ENCODE measurements at places on chromosomes 2 and 18.

- DNase-seq = no peak
Observed at GRCh38 chr2:216713691-216714336, 18.5 kb upstream of the IGFBP5 start.

GRCh38 chr2:102070058-102070642, 72.4 kb upstream of the IL1R1 start:
- DNase-seq = no peak

- DNase-seq = no peak
Observed at GRCh38 chr2:85843543-85843942, 45.2 kb downstream of the ST3GAL5 start.

DNA sequence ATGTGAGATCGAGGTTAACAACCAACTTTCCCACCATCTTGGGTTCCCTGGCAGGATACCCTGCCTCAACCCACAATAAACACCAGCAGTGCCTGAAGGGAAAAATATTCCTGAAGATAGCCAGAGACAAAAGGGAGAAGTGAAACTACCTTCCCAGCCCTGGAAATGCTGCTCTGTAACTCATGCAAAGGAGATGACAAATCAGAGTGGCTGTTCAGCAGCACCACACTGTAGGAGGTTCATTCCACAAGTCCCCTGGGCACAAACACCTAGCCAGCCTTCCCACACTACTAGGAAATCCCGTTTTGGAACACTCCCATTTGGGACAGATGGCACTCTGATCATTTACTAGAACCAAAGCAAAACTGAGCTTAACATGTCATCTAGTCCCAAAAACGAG, 190.7 kb upstream of the RBBP8 start:
- no peak for DNase-seq

DNA sequence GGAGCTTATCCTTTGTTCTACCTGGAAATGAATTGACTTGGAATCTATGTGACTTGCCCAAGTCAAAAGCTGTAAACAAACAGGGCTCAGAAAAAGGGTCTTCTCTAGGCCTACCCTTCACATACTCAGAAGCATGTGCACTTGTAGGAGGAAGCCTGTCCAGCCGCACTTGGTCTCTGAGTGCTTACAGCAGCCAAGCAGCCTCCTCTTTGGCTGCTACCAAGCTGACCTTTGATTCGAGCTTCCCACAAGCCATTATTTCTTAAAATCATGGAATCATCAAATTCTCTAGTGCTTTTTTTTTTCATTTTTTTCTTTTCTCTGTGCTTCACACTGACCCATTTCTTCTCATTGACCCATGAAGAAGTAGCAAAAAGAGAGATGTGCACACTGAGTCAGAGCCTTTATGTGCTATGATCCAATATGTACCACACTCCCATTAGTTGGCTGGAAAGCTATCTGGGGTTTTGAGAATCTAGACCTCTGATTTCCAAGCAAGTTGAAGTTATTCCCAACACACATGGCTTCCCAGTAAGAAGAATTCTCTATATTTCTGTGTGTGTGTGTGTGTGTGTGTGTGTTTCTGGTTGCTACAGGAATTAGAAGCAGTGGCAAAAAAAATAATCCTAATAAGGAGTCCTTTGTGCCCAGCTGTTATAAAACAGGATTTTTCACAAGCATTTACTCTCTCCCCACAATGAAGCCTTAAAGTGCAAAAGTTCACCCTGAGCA, 550.3 kb upstream of the TNP1 start:
- DNase-seq = no peak

- no peak for DNase-seq
Observed at GRCh38 chr2:25453199-25453905, 111.6 kb upstream of the DNMT3A start.

DNA sequence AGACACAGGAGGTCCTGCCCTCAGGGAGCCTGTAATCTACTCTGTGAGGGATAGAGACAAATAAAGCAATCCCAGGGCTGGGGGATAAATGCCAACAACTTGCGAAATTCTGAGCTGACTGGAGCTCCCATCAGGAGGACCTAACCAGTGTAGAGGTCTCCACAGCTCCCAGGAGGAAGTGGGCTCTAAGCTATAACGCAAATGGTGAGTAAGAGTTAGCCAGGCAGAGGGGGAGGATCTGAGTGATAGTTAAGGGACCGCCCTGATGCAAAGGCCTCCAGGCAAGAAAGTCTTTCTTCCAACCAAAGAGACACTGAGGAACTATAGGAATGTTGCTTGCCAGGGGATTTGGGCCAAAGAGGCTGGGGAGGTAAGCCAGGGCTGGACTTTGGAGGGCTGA, 16.0 kb upstream of the ZNF532 start:
- no peak for DNase-seq

GRCh38 chr2:120857931-120858330, 122.3 kb downstream of the GLI2 start:
- DNase-seq = no peak

GRCh38 chr2:37590119-37590571, 81.3 kb downstream of the CDC42EP3 start:
- no peak for DNase-seq

DNA sequence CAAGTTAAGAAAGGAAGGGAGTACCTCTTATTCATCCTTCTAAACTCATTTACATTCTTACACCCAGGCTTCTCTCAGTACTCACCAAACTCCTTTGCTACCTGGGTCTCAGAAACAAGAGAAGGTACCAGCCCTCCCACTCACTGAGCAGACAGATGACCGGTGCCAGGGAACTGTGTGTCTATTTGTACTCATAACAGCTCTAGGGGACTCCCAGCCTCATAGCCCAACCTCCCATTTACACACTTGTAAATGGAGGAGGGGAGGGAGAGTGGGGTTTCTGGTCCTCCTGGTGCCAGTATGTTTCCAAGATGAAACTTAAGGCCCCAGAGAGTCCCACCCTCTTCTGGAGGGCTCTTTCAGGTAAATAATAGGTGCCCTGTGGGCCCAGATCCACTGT, 42.8 kb upstream of the SIGLEC15 start:
- no peak for DNase-seq

DNA sequence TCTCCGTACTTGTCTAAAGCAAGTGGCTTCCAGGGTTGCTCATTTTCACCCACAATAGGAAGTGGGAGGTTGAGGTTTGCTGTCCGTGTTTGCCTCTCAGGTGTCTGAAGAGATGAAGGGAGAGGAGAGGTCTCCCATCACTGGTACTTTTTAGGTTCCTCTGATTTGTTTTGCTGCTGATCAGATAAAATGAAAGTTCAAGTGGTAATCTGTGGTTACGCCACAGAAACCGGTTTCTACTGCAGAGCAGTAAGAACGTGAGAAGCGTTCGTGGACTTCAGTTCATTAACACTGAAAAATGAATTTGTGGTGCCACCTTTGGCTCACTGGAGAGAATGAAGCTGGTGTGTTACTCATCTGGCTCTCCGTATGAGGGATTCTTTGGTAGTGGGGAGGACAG, 118.2 kb downstream of the GBX2 start:
- DNase-seq = no peak

DNA sequence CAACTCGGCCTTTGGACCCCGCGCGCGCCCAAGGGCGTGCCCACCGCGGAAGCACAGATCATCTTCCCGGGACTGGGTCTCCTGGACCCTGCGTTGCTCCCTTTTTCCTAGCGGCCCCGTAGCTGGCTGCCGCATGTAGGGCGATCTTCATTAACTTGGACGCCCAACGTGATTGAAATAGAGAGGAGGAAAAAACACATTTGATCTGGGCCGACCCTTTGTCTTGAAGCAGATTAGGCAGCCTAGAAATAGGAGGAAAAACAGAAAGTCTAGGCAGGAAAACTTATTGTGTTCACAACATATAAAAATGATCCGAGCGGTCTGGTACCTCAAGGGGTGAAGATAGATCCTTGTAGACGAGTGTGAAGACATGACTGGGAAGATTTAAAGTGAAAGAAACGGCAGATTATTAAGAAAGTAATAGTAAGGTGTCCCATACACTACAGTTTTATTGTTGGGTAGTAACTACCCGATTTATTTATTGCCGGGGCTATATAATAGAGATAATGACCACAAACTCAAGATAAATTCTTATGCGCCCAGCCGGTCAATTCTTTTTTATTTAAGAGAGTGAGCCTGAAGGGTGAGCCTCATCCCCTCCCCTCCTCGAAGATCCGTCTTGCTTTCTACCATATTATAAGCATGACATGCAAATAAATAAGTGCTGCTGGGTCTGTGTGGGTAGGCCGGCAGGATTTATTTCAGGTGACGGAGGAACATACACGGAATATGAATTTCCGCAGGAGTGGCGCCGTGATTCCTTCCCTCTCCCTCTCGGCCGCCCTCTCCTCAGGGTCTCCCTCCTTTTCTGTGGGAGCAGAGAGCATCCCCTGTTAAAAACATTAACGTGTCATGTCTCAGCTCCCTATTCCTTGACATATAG, 147.4 kb downstream of the MEIS1 start:
- DNase-seq = no peak

DNA sequence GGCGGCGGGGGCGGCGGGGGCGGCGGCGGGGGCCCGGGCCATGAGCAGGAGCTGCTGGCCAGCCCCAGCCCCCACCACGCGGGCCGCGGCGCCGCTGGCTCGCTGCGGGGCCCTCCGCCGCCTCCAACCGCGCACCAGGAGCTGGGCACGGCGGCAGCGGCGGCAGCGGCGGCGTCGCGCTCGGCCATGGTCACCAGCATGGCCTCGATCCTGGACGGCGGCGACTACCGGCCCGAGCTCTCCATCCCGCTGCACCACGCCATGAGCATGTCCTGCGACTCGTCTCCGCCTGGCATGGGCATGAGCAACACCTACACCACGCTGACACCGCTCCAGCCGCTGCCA, 644 bp downstream of the ONECUT2 start:
- no peak for DNase-seq

DNA sequence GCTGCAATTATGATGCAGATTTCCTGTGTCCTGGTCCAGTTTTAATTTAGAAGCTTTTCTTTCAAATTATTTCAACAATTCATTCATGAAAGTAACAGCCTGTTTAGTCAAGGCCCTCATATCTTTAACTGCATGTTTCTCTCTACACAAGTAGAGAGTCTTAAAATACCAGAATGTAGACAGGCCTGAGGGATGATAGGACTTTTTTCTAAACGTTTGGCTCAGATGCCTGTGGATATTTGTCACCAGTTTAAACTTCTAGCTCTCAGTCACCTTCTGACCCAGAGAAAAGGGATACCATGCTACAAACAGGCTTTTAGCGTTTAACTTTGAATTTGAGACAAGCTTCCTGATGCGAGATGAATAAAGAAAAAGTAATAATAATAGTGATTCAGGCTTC, 15.7 kb downstream of the COL5A2 start:
- DNase-seq = no peak

GRCh38 chr2:119545754-119546446, 1.7 kb downstream of the CFAP221 start:
- no peak for DNase-seq

- no peak for DNase-seq
Observed at GRCh38 chr2:223901854-223902253, 43.3 kb downstream of the WDFY1 start.

DNA sequence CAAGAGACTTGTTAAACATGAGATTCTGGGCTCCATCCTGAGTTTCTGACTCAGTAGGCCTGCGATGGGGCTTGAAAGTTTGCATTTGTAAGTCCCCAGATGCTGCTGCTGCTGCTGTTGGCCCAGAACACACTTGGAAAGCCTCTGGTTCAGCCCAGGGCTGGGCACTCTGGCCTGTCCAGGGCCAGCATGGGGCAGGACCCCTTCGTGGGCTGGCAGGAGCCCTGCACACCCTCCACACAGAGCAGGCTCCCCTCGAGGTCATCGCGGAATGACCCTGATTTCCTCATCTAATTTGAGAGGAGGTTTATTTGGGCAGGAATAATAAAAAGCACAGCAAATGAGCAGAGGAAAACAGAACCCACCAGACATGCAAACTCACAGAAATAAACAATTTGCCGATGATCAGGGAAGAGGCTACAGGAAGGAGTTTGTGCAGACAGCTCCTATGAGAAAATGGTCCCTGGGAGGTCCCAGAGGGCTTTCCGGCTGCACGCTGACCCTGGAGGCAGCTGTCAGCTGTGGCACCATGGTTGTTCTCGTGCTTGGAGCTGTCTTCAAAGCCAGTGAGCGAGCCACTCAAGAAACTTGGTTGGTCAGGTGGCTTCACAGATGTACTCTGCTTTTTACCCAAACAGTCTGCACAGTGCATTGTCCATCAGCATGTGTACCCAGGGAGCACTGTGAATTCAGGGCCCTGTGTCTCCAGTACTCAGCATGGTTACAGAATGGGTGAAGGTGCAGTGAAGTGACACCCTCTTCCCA, 119.3 kb downstream of the GLI2 start:
- DNase-seq = no peak

DNA sequence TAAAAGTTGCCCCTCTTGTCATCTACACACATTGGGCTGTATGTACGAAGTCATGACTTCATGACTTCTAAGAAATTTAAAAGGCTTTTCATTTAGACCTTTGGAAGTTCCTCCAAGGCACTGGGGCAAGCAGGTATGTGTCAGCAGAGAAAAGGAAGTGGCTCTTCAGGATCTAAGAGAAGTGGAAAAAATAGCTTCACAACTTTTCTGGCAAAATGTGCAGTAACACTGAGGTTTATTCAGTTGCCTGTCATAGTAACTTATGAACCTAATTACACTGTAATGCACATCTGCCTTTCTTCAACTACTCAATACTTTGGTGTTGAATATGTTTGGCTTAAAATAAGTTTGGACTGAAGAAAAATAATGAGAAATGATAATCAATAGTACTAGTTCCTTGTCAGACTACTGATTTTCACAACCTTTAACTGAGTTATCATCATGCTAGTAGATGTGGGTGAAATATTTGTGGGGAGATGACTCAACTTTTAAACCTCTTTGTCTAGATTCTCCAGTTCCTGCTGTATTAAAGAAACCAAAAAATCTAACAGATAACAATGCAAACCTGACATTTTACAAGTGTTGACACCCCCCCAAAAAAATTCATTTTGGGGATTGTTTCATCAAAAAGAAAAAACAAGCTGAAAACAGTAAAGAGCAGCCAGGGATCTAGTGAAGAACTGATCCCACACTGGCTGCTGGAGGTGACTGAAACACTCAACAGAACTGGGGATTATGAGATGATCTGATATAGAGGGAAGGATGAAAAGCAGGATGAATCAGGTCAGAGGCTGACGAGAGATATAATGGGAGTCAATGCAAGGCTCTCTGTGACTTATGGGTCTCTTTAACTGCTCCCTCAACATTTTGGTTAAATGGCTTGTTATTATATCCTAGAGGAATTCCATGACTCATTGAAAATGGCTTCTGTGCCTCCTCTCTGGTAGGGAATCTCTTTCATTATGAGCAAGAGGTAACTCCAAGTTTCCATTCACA, 84.6 kb downstream of the COLEC12 start:
- no peak for DNase-seq
